ENCODE measurements at places on chromosomes 4 and X.

DNA sequence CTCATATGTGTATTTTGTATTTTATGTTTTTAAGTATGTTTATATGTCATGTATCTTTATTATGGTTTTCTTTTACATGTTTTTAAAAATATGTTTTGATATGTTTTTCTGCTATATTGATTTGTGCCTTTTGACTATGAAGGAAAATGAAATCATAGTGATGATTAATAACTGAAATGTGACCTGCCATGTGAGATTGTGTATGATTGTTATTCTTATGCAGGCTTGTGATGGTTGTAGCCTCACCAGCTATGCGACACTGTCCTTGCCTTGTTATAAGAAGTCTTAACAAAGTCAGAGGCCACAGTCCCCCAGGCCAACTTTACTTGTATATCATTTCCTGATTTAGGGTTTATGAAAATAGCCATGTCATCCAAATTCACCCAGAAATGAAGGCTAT lies 83.2 kb downstream of the TMEM131L start:
- no peak for DNase-seq

- DNase-seq = no peak
These were observed 170.1 kb downstream of the SHROOM3 start for GRCh38 chr4:76605099-76605563.

DNA sequence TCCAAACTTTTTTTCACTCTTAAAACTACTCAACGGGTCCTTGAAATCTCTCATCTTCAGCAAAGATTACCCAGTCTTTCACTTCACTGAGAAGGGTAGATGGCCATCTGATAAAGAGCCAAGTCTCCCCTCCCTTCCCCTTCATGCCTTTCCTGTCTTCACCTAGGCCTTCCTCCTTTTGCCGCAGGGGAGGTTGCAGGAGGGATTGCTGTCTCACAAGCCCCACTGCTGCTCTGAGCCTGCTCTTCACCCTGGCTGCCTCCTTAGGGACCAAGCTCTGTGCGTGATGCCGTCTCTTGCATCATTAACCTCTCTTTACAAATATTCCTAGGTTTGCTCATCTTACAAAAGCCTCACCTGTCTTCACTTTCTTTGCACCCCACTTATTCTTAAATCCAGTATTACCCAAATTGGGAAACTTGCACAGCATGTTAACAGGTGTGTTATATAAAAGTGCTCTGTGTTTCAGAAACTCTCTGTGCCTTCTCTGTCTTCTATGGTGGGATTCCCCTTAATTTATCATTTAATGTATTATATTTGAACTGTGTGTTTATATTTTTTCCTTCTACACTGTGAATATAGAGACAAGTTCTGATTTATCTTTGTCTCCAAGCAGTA lies 3.8 kb downstream of the ZFX start:
- no peak for DNase-seq

GRCh38 chrX:153494061-153494460 lies 719 bp upstream of the BGN start:
- no peak for DNase-seq

DNA sequence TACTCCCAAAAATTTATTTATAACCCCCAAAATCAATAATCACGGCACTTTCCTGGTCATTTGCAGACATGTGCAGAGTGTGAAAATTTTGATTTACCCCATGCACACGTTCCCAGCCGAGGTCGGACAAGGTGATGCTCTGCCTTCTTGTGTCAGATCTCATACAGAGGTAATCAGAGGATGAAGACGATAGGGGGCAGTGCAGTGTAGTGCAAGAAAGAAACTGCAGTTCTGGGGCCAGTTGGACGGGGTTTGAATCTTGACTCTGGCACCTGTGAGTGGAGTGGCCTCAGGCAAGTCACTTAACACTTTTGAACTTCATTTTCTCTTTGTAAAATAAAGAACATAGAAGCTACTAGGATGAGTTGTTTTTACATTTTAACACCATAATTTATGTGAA lies 88.4 kb downstream of the FRMPD3 start:
- DNase-seq = no peak

Data from stimulated activated CD8-positive, alpha-beta memory T cell treated with anti-CD3 and anti-CD28 coated beads, Interleukin-15, amount 100 ng/mL, for 24 hours (primary cell).